Brain pericyte (primary cell): ENCODE measurements at places on chromosomes 6 and 20.

DNA sequence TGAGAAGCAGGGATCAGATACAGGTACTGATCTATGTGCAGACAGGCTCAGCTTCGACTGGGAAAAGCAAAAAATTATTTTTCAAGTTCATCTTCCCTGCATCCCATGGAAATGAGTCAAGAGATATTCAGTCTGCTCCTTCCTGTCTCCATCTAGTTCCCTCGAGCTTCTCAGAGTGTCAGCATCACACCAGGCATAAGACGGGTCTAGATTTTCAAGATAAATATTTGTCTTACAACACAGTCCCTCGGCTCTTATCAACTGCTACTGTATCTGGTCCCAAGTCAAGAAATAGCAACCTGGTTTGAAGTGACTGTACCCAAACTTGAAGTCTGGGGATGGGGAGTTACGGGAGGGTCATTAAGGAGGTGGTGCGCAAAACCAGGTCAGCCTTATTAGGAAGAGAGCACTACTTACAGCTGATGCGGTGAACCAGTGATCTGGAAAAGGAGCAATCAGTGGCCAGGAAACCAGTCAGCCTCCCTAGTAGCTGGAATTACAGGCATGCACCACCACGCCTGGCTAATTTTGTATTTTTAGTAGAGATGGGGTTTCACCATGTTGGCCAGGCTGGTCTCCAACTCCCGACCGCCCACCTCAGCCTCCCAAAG lies 29.7 kb downstream of the ZMYND8 start:
- peak; percentile 42 for DNase-seq

DNA sequence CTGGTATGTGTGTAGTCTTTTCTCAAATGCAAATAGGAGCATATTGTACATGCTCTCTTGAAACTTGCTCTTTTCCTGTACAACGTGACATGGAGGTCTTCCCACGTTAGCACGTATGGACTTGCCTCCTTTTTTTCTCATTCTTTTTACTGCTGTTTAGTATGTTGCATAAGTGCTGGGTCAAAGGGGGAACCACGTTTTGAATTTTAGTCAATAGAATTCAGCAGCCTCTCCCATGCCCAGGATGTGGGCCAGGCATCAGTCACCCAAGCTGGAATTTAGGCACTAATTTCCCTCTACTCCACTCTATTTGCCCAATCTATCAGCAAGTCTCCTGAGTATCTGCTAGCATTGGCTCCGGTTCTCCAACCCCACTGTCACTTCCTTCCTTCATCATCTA lies 41.5 kb upstream of the RNF24 start:
- DNase-seq, result no peak

- DNase-seq, result no peak
These were observed 32.5 kb upstream of the DLGAP4 start for GRCh38 chr20:36273414-36274180.

- no peak for DNase-seq
These were observed 133.7 kb upstream of the HSF2 start for GRCh38 chr6:122265755-122266154.

- no peak for DNase-seq
These were observed 9.3 kb upstream of the LAMA5 start for GRCh38 chr20:62376112-62377063.

- no peak for DNase-seq
These were observed 111.2 kb downstream of the SCML4 start for GRCh38 chr6:107712665-107713551.

- DNase-seq, result no peak
These were observed 227.2 kb downstream of the LY86 start for GRCh38 chr6:6815732-6816131.

GRCh38 chr6:43702534-43703440 lies 15.2 kb upstream of the MRPS18A start:
- DNase-seq, result peak; percentile 96

GRCh38 chr6:30857549-30857948 lies 26.8 kb upstream of the DDR1 start:
- no peak for DNase-seq

DNA sequence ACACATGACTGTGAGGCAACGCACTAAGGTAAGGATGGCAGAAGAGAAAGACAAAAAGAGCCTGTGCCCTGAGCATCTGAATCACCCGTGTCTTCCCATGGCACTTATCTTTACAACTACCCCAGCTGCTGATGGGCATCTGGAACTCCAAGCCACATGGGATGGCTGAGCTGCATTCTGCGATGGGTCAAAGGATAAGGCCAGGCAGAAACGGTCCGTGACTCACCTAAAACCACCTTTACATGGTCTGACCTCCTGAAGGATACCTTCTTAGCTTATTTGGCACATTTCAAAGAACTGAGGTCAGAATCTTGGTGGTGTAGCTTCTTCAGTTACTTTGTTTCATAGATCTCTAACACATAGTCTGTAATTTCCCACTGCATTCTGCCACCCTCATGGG lies 99.7 kb downstream of the DNAH8 start:
- no peak for DNase-seq

DNA sequence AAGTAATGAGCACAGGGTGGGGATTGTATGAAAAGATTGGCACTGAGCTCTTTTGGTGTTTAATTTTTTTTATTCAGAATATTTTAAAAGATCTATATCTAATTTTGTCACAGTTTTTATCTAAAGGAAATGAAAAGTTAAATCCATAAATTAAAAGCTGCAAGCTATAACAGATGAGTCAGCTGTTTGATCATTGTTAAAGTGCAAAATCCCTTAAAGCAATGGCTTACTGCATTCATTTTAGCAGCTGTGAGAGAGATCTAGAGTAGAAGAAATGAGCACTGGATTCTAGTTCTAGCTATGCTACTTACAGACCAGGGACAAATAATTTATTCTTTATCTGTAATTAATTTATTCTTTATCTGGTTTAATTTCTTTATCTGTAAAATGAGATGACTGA lies 245.9 kb downstream of the CD109 start:
- DNase-seq, result no peak

DNA sequence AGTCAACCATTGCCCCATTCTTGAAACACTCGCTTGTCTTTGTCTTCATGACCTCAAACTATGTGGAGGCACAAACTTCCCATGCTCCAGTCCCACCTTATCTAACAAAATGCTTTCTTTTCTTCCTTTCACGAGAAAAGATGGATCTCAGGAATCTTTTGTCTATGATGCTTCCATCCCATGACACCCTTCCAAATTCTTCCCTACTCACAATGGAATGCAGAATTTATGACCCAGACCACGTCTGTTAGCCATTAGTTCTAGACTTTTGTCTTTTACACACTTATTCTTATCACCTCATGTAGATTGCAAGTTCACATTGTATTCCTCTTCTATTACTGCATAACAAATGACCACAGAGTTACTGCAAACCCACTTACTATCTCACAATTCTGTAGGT lies 24.2 kb upstream of the LAMP5 start:
- DNase-seq, result no peak

GRCh38 chr20:62802026-62802712 lies 2.5 kb upstream of the OGFR start:
- DNase-seq, result no peak

GRCh38 chr6:169970306-169970988 lies 219.0 kb downstream of the ERMARD start:
- no peak for DNase-seq

GRCh38 chr6:112040956-112041355 lies 12.9 kb upstream of the CCN6 start:
- no peak for DNase-seq

DNA sequence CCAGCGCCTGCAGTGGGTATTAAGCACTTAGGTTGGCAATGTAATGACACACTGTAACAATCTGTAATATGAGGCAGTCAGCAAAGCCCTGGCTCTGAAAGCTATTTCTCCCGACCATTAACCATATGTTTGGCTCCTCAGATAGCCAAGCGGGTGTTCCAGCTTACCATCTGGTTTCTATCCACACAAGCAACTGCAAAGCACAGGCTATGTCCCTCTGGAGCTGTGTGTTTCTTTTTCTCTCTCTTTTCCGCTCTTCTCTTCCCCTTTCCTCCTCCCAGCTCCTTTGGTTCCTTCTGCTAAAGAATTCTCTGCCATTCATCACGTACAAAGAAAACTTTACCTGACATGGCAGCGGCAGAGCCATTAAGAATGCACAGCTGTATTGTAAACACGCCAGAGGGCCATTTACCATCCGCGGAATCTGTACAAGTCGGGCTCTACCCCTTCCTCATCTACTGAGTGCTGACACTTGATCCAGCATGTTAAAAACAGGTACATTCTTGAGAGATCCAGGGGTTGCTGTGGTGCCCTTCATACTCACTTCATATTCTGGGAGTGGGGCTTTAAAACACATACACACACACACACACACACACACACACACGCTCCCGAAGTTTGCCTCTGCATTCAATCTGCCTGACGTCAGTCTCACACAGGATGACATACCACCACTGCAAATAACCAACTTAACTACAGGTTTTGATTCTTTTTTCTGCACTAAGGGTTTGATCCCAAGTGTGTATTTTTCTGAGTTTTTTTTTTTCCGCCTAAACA lies 77.2 kb downstream of the BACH2 start:
- DNase-seq, result peak; percentile 47

GRCh38 chr20:53344891-53345290 lies 248.7 kb downstream of the ZNF217 start:
- no peak for DNase-seq

DNA sequence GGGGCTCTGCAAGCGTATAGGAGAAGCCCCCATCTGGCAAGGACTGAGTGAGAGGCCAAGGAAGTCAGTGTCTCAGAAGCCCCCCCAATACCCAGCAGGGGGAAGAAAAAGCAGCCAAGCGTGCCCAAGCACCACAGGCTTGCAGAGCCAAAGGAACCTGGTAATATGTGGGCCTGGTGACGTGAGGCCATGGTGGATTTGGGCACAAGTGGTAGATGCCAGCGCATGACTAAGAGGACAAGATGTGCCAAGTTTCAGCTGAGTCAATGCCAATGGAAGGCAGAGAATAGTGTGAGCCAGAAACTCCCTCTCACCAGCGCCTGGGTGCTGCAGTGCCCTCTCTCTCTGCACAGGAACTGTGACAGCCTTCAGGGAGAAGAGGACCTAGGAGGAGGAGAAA lies 110.0 kb downstream of the QRSL1 start:
- DNase-seq, result no peak

DNA sequence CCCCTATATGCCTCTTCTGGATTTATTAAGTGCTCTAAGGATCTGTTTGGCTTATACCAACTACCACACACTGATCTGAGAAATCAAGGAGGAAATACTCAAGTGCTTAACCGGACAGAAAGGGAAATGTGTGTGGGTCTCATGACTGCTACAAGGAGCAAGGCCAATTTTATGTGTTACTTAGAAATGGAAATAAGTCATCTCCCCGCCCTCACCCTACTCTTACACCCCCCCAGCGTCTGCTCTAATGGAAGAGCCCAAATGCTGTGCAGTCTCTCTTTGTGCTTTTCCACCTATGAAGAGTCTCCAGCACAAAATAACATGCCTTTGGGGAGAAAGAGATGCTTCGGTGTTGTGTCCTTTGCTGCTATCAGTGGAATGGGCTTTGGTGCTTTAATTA lies 428.8 kb upstream of the ARID1B start:
- DNase-seq, result no peak

DNA sequence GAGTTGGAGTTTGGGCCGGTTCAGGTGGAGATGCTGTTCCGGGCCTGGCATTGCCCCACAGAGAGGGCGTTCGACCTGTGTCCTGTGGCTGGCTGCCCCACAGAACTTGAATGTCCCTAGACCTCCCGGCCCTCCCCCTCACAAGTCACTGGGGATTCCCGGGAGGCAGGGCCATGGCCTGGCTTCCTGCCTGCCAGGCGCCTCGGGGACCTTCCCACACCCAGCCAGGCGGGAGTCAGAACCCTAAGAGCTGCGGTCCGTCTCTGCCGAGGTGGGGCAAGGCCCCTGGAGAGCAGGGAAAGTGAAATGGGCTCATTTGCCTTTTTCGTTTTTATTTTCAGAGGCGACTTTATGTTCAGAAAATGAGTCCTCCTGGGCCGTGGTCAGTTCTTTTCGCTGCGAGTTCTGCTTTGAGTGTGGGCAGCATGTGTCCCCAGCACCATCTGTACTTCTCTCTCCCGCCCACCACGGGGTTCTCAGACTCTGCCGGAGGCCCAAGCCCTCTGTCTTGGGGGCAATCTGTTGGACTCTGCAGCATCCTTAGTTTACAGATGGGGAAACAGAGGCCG lies 8.5 kb downstream of the RBM38 start:
- no peak for DNase-seq

GRCh38 chr6:106825156-106825555 lies 149.4 kb downstream of the CD24 start:
- no peak for DNase-seq

DNA sequence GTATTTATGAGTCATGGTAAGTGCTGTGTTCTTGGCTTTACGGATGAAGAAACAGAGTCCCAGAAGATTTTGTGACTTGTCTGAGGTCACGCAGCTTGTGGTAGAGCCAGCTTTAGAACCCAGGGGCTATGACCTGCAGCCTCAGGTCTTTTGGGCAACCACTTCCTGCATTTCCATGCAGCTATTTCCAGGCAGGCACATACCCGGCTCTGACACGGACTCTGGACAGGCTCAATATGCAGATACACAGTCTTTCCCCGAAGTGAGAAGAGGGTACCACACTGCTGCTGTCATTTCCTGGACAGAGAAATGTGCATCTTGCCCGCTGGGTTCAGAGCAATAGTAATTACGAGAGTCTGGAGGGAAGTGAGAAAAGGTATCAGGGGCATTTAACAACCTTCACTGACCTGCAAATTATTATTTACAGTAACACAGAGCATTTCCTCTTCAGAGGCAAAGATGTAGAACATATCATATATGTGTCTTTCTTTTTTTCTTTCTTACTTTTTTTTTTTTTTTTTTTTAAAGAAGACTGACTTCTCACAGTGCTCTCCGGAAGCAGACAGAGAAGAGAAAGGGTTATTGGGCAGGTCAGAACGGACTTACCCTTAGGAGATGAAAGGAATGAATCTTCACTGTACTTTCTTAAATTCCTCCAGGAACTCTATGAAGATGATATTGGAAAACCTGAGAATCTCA lies 185.1 kb downstream of the CLIC5 start:
- no peak for DNase-seq

DNA sequence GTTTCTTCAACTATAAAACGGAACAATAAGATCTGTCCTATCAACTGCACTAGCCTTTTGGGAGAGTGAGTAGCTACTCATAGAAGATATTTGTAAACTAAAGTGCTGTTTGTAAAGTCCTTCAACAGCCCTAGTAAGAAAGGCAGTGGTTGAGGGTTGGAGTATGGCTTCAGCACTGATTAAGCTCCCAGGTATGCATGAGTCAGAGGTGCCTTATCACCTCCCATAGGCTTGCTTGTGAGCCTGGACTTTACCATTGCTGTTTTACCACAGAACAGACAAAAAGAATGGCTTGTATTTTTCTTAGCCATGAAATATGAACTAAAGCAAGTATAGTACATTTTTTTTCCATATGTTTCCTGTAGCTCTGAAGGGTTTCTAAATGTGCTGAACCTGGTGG lies 44.1 kb downstream of the SAMD3 start:
- DNase-seq, result no peak

DNA sequence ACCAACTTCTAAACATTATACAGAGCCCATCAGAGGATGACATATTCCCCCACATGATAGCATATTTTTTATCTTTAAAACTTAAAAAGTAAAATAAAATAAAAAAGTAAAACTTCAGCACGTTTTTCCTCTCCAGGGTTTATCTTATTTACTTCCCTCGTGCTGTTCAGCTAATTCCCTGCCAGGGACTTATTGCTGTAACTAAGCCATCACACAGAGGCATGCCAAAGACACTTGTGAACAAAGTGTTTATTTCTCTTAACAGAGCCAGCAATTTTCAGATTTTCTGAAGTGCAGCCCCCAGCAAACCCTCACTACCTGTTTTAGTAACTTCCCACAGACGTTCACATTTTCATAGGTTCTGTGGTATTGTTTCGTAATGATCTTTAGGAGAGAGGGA lies 293.8 kb downstream of the ZNF217 start:
- no peak for DNase-seq
